ENCODE measurements at places on chromosomes 1 and 21.

GRCh38 chr1:41417746-41418145 is 56.5 kb downstream of the FOXO6 start:
- no peak for DNase-seq

- DNase-seq: no peak
Observed at GRCh38 chr1:4755864-4756504, 101.6 kb downstream of the AJAP1 start.

- no peak for DNase-seq
Observed at GRCh38 chr1:148289647-148290046, 137.6 kb upstream of the NBPF11 start.

- no peak for DNase-seq
Observed at GRCh38 chr1:212141404-212141803, 105.9 kb downstream of the DTL start.

GRCh38 chr1:235304549-235305451 is 23.2 kb downstream of the ARID4B start:
- DNase-seq: no peak

DNA sequence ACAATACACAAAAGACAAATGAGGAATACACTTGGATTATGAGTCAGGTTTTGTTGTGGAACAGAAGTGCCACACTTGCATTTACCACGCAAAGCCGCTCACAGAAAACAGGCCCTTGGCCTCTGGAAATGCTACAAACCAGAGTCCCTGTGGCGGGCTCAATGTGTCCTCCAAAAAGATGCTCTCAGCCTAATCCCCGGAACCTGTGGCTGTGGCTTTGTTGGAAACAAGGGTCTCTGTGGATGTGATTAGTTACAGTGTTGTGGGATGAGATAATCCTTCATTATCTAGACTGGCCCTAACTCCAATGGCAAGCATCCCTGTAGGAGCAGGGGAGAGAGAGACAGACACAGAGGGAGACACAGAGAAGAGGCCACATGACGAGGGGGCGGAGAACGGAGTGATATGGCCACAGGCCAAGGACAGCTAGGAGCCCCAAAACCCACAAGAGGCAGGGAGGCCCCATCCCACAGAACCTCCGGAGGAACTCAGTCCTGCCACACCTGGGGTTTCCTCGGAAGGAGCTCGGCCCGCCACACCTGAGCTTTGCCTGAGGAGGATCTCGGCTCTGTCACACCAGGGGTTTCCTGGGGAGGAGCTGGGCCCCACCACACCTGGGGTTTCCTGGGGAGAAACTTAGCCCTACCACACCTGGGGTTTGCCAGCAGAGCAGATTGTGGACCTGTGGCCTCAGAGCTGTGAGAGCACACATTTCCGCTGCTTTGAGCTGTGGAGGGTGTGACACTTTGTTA is 55.4 kb downstream of the NPHP4 start:
- DNase-seq: no peak

- DNase-seq: no peak
Observed at GRCh38 chr1:108657356-108658080, 3.4 kb downstream of the HENMT1 start.

DNA sequence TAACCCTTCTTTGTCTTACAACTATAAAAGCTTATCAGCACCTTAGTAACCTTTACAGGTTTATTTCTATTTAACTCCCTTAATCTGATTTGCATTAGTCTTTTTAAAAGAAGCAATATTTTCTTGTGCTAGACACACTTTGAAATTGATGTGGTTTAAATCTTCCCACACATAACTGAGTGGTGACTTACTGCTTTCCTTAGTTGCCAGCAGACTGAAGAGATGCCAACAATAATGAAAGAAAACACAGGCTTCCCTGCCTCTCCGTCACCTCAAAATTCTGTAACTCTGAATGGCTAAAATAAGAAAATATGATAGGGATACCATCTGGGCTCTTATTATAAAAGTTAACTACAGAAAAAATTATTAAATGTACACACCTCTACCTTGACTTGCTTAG is 196.8 kb downstream of the PTBP2 start:
- no peak for DNase-seq

- no peak for DNase-seq
Observed at GRCh38 chr1:28159243-28159642, 17.2 kb downstream of the PTAFR start.

- no peak for DNase-seq
Observed at GRCh38 chr1:227897704-227898438, 49.9 kb downstream of the WNT9A start.

- DNase-seq: peak; percentile 89
Observed at GRCh38 chr1:155134880-155135414, 705 bp upstream of the SLC50A1 start.

- DNase-seq: no peak
Observed at GRCh38 chr1:3988431-3988830, 88.4 kb upstream of the C1orf174 start.

- no peak for DNase-seq
Observed at GRCh38 chr1:109909561-109909960, 1.1 kb upstream of the CSF1 start.

GRCh38 chr1:177354247-177354646 is 183.5 kb downstream of the BRINP2 start:
- DNase-seq: no peak

- no peak for DNase-seq
Observed at GRCh38 chr1:78501203-78501602, 10.4 kb downstream of the PTGFR start.

GRCh38 chr1:212504171-212504803 is 71.6 kb downstream of the NENF start:
- no peak for DNase-seq

- DNase-seq: peak; percentile 3
Observed at GRCh38 chr1:16631248-16632043, 18.1 kb upstream of the NBPF1 start.

DNA sequence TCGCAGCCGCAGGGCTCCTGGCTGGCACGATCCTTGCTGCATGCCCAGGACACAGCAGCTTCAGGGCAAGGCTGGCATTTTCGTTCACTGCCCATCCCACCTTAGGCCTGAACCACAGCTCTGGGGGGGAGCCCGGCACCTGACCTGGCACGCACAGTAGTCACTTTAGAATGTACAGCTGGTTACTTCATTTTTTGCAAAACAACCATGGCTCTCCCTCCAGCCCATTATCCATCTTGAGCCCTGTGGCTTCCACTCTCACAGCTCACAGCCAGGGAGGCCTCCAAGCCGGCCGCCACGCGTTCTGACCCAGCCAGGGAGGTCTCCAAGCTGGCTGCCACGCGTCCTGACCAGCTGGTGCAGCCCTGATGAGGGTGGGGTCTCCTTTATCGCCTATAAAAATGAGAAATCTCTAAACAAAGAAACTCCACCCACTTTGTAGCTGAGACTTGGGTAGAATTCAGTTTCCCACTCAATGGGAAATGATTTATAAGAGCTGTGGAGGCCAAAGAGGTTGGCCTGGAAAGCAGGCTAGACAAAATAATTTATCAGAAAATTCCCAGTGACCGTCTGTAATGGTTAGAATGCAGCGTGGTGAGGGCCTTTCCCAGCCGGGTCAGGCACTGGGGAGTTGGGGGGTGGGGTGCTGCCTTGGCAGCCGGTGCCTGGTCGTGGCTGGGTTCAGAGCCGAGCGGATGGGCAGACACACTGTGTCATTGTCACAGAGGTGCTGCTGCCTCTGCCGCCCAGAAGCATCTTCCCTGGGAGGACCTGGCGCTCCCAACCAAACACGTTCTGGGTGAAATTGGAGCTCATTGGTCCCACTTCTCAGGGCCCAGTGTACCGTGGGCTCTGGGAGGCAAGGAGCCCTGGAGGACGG is 54.6 kb upstream of the ACTRT2 start:
- DNase-seq: no peak

GRCh38 chr1:158020886-158021620 is 27.6 kb downstream of the KIRREL1 start:
- no peak for DNase-seq

DNA sequence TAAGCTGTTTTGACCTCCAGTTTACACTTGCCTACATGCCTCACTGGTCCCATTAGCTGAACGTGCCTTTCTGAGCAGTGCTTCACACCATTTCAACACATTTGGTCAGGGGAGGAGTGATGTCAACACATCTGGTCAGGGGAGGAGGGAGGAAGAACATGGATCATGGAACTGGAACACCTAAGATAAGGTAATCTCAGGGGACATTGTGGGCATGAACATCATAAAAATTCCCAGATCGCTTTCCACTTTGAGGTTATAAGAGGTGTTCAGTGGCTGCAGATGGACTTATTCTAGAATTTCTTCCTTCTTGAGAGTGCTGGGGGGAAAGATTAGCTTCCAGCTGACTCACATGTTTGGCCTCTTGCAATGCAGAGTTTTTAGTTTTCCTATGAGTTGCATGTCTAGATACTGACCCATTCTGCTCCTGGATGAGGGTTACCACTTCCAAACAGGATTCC is 2.0 kb downstream of the QSOX1 start:
- DNase-seq: no peak

DNA sequence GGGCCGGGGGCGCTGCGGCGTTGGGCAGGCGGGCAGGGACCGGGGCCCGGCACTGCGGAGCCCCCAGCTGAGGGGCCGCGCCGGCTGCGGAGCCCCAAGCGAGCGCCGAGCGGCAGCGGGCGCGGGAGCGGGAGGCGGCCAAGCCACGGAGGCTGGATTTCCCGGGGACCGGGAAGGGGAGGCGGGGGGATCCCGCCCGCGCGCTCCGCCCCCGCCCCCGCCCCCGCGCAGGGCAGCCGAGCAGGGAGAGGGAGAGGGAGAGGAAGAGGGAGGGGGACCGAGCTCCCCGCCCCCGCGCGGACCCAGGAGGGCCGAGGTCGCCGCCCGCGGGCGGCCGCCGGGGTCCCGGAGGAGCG is at the start of gene DLGAP3:
DLGAP3 (minus strand) TSS at position 154 of the 356 bp plus-strand sequence. CDS start 24,267 bp downstream, outside the sequence.
- DNase-seq: no peak

DNA sequence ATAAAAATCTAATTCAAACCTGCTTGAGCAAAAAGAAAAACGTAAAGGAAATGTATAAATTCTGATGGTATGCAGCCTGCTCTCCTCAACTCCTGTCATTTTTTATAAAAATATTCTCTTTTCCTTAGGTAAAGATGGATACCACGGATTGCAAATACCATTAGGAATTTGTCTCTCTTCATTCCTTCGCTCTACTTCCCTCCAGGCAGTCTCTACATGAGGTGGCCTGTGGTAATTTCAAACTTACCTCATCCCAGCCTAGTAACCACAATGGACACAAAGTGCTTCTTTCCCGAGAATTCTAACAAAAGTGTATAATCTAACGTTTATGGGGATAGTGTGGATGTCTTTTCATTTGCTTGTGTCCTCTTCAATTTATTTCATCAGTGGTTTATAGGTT is 239.5 kb upstream of the LRRC7 start:
- no peak for DNase-seq

- no peak for DNase-seq
Observed at GRCh38 chr1:204714194-204714860, 28.8 kb upstream of the LRRN2 start.

- no peak for DNase-seq
Observed at GRCh38 chr1:114061121-114061830, 82.0 kb downstream of the OLFML3 start.

- DNase-seq: no peak
Observed at GRCh38 chr1:23188434-23188884, 19.8 kb upstream of the LUZP1 start.

- DNase-seq: no peak
Observed at GRCh38 chr1:20165522-20165951, 20.4 kb upstream of the UBXN10 start.

DNA sequence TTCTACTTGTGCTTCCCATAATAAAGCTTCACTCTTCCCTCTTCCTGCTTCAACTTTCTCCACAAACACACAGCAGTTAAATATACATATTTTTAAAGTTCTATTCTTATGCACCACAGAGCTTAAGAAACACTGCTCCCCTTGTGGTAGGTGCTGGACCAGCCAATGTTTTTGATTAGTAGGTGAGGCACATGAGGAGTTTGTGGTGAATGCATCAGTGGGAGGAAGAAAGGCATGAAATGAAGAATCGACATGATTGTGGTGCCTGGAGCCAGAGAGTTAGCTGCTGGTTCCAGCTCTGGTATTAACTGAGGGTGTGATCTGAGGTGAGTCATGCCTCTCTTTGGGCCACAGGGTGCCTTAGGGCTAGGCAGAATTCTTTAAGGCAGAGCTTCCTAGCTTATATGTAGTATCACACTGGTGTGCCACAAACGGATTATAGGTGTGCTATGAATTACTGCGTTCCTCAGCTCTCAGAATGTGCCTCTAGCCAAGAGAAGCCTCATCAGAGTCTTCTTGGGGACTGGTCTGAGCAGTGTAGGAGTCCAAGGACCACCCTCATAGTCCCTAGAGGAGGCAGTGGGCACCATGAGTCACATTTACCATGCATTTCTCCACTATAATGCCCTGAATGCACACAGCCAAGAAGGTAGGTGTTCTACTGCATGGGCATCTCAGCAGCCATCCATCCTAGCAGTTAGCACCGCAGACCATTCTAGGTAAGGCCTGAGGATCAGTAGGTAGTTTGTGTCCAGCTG is 97.4 kb upstream of the SGIP1 start:
- DNase-seq: peak; percentile 65

DNA sequence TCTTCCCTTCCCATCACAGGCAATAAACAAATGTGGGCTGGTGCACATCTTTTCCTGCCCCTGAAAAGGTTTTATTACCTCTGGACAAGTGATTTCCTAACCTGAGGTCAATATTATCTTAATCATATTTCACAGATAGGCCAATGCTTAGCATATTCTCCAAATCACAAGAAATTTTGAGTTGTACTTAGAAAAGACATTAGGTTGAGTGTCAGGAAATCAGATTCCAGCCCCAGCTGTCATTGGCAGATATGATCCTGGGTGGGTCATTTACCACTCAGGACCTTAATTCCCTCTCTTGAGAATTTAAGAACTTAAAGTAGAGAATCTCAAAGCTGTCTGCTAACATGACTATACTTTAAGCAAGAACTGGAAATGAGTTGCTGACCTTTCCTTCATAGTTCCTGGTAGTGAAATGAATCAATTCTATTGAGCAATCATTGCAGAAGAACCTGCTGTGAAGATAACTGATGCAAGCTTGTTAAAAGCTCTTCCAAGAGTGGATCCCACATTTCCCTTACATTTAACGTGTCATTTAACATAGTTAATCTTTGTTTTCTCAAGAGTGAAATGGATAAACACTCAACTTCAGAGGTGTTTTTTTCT is 46.4 kb upstream of the CR2 start:
- DNase-seq: no peak

- no peak for DNase-seq
Observed at GRCh38 chr1:187928288-187928687, 1099.5 kb downstream of the PLA2G4A start.

GRCh38 chr21:29193072-29193471 is 62.6 kb downstream of the MAP3K7CL start:
- no peak for DNase-seq

All from activated CD4-positive, alpha-beta T cell treated with anti-CD3 and anti-CD28 coated beads, Interleukin-2, amount 50 U/mL, for 48 hours (primary cell).